ENCODE measurements at places on chromosomes 11 and 22.

DNA sequence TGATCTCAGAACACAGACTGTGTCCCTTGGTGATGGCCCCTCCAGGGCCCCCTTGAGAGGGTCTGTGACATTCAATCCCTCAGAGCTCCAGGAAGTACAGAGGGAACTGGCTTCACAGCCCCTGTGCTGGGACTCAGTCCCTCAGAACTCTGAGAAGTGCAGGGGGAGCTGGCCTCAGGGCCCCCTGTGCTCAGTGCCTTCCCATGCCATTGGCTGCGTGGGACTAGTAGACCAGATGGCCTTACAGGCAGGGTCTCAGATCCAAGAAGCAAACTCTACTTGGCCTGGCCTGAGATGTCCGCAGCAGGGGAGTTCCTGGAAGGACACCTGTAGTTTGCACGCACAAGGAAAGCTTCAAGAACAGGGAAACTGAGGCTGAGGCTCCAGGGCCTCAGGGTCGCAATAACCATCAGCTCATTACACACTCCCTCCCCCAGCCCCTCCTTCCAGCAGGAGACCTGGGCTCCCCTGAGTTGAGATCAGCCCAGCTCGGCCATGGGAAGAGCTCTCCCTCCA is 138.4 kb downstream of the BRD1 start:
- no peak for DNase-seq

DNA sequence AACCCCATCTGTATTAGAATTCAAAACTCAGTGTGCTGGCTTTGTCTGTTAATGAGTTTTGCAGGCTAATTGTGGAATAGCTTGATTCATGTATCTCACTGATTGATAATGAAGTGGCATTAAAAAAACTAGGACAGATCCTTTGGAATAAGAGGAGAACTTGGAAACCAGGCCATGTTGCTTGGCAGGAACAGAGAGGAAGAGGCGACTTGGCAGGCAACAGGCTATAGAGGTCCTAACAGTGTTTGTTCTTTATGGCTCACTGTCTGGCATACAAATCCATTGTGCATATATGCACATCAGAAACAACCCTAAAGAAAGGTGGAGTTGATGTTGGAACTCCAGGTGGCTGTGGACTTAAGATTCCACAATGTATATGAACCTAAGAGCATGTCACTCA is 17.4 kb upstream of the OR9I1 start:
- DNase-seq = no peak

- DNase-seq = no peak
Measured at GRCh38 chr11:27397624-27398399, 34.8 kb upstream of the CCDC34 start.

GRCh38 chr11:61499816-61500491 is 8.6 kb upstream of the LRRC10B start:
- no peak for DNase-seq

DNA sequence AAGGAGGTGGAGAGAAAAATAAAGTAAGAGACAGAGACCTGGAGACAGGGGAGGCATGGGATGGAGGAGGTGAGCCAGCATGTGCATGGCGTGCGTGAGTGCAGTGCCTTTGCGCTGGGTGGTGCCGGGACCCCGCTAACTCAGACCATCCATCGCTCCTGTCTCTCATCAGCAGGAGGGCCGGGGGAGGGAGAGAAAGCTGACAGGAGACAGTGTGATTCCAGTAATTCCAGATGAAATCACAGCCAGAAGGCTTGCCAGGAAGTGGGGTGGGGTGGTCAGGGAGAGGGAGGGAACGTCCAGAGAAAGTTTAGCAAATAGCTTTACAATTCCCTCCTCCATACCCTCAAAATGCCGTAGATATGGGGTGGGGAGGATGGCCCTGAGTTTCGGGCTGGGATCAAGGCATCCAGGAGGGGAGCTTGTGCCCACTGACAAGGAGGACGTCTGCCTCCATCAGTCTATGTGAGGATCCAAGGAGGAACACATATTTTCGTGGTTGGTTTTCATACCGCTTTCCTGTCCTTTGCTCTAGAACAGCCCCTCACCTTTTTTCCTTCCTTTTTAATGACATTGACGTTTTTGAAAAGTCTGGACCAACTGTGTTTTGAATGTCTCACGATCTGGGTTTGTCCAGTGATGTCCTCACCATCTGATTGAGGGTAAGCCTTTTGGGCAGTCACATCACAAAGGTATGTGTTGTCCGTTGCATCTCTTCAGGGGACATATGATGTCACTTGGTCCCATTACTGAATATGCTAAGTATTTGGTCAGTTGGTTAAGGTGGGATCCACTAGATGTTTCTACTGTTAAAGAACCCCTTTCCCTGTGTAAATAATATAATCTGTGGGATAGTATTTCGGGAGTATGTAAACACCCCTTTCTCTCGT is 567.3 kb downstream of the MIAT start:
- DNase-seq = no peak

GRCh38 chr11:22466809-22467208 is 128.6 kb downstream of the SLC17A6 start:
- peak; percentile 17 for DNase-seq

DNA sequence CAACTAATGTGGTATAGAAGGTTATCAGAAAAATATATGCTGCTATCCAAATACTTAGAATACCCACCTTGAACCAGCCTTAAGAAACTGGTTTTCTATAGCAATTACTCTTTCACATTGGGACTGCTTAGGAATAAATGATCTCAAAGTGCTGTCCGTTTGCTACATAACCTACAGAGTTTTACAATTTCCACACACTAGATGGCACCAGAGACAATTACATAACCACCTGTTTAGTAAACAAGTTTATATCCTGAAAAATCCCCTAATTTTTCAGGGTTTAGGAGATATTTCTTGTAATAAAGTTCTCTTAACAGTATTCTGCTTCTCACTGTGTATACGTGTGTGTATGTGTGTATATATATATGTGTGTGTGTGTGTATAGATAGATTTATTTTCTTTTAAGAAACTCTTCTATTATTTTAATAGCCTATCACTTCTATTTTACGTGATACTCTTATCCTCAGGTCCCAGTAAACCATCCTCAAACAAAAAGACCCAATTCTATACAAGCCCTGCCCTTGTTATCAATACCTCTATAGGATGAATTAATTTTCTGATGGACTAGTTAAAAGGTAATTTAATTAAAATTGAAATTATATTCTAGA is 6.7 kb upstream of the OR5I1 start:
- no peak for DNase-seq

- no peak for DNase-seq
Measured at GRCh38 chr22:50568626-50569025, 5.9 kb upstream of the SYCE3 start.

GRCh38 chr11:76888989-76889388 is 28.3 kb downstream of the ACER3 start:
- no peak for DNase-seq

DNA sequence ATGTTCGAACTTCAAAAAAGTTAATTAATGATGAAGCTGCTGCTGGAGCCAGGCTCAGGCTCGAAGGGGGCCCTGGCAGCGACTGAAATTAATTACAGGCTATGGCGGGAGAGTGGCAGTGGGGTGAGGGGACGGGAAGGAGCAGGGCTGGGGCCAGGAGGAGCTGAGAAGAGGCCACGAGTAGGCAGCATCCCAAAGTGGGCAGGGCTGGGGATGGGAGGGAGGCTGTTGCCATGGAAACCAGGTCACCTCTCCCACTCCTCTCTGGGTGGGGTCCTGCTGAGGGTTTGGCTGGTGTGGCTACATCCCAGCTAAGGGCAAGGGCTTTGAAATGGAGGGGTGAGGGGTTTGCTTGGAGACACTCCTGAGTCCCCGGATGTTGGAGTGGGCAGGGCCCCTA is 23.9 kb downstream of the CACNA1I start:
- DNase-seq = no peak

DNA sequence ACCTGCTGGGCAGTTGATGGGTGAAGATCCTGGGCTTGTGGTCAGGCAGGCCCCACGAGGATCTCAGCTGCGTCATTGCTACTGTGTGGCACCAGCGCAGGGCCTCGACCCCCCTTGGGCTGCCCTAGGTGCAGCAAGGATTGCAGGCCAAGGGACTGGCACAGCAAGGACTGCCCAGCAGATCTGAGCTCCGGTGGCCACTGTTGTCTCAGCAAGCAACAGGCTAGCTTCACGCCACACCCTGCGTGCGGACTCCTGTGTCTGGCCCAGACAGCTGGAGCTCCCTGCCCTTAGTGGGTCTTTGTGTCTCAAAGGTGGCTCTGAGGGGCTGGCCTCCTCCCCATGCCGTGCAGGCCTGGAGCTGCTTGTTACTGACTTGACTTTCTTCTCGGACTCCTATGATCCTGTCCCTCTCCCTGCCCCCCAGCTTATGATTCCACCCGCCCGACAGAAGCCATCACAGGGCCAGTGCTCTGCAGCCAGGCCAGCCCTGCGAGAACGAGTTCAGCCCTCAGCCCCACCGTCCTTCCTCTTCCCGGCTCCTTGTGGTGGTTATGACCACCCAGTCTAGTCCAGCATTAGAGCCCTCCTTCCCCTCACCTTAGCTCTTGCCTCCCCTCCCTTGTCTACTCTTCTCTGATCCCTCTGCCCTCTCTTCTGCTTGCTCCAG is 295.6 kb downstream of the TBC1D22A start:
- no peak for DNase-seq

DNA sequence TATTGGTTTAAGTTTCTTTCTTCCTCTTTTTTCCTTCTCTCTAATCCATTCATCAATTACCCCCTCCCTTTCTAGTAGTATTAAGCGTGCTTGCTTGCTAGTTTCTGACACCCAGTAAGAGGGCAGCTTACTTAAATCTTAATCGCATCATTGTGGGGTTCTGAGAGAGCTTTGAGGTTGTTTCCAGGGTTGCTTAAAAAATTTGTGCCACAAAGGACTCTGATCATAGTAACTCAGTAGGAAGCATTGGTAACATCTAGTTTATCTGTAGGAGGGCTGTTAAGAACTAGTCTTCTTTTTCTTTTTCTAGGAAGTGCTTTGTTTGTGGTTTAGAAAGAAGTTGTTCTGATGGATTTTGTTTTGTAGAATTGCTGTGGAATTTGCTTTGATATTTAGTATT is 45.3 kb downstream of the TMEM135 start:
- no peak for DNase-seq

GRCh38 chr11:7574491-7575130 is 60.8 kb downstream of the PPFIBP2 start:
- DNase-seq = no peak

DNA sequence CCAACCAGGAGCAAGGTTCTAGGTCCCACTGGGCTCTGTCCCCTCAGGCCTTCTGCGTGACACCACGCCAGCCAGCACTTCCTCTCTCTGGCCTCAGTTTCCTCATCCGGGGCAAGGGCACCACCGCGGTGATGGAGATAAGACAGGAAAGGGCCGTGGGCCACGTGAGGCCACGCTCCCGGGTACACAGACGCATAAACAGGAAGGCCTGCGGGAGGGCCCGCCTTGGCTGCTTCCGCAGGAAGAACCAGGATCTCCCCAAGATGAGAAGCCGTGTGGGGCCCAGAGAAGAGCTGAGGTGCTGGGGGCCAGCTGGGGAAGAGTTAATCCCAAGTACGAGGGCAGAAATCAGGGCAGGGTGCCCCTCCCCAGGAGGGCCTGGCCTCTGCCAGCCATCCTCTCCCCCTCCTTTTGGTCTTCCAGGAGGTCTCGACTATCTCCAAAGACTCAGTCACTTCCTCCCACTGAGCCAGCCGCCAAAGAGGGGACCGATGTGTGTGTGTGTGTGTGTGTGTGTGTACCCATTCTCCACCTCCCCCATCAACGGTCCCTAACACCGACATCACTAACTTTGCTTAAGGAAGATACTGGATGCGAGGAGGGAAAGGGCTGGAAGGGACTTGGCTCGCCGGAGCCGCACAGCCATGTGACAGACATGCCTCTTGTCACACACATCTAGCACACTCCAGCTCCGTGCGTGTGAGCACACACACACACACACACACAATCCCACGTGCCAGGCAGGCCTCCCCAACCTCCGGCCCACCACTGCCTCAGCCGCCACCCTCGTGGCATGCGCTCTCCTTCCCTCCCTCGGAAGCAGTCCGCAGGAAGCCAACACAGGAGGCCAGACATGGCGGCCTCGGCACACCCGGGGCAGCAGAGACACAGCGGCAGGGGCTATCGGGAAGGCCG is 1.4 kb downstream of the MFNG start:
- DNase-seq = no peak

- no peak for DNase-seq
Measured at GRCh38 chr22:46777609-46777970, 15.1 kb downstream of the TBC1D22A start.

- no peak for DNase-seq
Measured at GRCh38 chr22:46676881-46677280, 56.7 kb downstream of the GRAMD4 start.

- DNase-seq = no peak
Measured at GRCh38 chr11:10294290-10294953, 403 bp upstream of the SBF2 start.

DNA sequence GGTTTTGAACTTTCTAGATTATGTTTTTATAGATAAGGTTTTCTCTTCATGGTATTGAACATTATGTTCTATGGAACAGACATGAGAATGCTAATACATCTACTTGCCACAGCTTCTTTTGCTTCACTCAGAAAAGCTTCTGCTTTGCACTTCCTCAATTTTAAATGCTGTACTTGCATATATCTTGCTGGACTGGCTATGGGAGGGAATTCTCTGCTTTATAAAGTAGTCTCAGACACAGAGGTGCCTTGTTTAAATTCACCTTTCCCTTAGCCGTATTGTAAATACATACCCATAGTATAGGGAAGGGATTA is 173.9 kb downstream of the DDX10 start:
- no peak for DNase-seq

DNA sequence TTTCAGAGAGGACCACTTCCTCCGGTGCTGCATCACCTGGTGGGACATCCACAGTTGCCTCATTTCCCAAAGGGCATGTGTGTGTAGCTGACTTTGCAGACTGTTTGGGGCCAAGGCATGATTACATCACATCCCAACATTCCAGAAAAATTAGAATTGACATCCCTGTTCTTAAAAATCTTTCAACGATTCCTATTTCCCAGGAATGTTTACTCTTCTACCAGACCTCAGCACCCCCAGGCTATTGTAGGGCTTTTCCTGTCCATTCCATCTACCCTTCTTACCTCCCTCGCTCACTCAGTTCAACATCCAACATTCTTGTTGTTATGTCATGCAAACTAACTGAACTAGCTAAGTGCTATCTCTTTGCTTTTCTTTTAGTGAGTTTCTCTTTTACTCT is 37.3 kb downstream of the PIWIL4 start:
- DNase-seq = no peak

DNA sequence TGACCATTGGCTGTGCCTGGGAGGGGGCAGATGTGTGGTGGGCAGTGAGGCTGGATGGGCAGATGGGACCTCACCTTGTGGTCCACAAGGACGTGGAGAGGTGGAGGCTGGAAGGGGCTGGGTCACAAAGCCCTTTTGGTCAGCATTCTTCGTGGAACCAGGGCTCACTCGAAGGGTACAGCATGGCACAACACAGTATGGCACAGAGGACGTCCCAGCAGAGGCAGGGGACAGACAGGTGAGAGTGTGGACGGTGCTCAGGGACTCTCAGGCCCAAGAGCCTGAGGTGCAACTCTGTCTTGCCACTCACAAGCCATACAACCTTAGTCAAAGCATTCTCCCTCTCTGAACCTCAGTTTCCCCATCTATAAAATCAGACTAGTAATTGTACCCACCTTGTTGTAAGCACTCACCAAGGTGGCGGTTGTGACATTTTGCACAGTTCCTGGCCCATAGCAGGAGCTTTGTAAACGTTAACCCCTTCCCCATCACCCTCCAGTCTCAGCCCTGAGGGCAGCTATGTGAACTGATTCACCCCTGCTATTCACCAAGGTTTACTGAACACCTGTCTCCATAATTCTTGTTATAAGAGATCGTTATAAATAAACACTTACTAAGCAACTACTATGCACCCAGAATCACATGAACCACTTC is 11.6 kb upstream of the TSKU start:
- no peak for DNase-seq

- peak; percentile 37 for DNase-seq
Measured at GRCh38 chr11:77547863-77548551, 41.7 kb upstream of the AQP11 start.

GRCh38 chr11:97259884-97260283 is 870.1 kb downstream of the JRKL start:
- DNase-seq = no peak

All from H54 (cell line).